ENCODE measurements at places on chromosomes 2 and 18. TPM values are rescaled to one million over a fixed set of nuclear protein-coding genes. Genes with fewer than 3 reads are reported as not detected.

The CYP26B1 gene
- total RNA-seq: 86.2 TPM

DNA sequence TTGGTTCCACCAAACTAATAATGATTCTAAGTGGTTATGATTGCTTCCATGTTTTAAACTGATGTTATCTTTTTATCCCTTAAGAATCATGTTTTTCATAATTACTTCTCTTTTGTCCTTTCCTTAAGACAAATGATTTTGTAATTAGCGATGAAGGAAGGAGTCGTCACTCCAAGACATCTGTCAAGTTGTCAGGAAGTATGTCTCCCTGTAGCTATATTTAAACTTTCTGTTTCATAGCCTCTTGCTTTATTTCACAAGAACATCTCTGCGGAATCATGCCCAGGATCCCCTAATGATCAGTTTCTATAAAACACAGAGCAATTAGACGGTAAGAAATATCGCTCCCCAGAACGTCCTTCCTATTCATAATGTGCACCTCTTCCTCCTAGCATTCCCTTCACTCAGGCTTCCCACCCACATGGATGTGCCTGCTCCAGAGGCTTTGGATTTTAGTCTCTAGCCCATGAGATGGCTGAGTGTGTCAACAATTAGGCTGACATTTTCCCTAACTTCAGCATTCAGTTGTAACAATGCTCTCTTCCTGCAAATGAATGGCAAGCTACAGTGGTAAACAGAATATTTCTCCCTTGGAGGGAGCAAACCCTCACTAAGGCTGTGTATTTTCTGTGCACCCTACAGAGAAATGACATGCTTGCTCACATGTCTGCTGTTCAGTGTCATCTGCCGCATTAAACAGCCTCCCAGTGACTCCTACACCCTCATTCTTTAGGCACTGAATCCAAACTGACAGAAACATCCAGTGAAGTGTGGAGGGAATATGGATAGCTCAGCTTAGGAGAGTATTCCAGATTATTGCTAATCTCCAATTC, 879.6 kb upstream of the CELF4 start:
- no peak for DNase-seq

GRCh38 chr2:28663359-28663758, 88.3 kb upstream of the PPP1CB start:
- DNase-seq: no peak

The DUSP19 gene
- 4.3 TPM for total RNA-seq

Measured in testis (tissue), 5 donors.